ENCODE measurements at places on chromosomes 5 and 9.

DNA sequence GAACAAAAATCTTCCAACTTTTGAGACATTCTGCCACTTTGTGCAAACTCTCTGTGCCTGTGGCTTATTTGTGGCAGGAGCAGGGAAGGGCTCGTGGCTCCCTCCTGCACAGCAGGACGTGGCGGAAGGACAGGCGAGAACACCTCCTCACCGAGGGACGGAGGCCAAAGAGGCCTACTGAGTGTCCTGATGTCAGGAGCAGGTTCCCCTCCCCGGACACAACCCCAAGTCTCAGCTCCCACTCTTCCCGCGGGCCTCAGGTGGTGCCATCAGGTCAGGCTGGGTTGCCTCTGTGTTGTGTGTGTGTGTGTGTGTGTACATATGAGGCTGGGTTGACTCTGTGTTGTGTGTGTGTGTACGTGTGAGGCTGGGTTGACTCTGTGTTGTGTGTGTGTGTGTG is 136.8 kb upstream of the LPCAT1 start:
- no peak for DNase-seq

- DNase-seq, result no peak
Measured at GRCh38 chr5:117690612-117691011, 1116.0 kb upstream of the SEMA6A start.

GRCh38 chr9:121859646-121860045 is 208.2 kb downstream of the DAB2IP start:
- no peak for DNase-seq

- no peak for DNase-seq
Measured at GRCh38 chr9:15238646-15239045, 68.4 kb downstream of the TTC39B start.

- DNase-seq, result no peak
Measured at GRCh38 chr5:36417221-36417620, 115.5 kb upstream of the RANBP3L start.

GRCh38 chr9:131289301-131290035 is at the start of gene PLPP7:
Gene PLPP7, plus strand, starts transcription at chr9:131289723. Its CDS starts 275 bp downstream, at chr9:131289998.
- DNase-seq, result no peak

DNA sequence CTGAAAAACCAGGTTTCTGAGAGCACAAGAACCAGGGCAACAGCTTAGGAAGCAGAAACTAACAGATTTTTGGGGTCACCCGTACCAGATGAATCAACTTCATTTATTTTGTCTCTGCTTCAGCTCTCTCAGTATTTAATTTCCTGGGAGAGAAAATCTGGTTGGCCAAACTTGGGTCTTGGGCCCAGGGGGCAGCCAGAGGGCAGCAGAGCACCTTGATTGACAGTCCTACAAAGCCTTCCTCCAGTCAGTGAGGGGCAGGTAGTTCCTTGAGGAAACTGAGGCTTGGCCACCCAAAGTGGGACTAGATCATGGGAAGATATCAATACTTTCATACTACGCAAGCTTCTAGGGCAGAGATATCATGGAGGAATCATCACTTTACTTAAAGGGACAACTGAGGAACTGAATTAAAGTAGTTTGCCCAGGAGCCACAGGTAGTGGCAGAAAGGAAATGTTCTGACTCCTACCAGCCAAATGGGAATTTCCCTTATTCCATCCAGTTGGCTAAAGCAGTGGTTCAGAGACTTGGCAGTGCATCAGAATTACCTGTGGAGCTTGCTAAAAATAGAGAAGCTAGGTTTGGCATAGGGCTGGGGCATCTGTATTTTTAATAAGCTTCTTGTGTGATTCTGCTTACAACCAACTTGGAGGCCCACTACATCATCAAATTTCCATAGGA is 21.5 kb upstream of the ARHGAP26 start:
- no peak for DNase-seq

DNA sequence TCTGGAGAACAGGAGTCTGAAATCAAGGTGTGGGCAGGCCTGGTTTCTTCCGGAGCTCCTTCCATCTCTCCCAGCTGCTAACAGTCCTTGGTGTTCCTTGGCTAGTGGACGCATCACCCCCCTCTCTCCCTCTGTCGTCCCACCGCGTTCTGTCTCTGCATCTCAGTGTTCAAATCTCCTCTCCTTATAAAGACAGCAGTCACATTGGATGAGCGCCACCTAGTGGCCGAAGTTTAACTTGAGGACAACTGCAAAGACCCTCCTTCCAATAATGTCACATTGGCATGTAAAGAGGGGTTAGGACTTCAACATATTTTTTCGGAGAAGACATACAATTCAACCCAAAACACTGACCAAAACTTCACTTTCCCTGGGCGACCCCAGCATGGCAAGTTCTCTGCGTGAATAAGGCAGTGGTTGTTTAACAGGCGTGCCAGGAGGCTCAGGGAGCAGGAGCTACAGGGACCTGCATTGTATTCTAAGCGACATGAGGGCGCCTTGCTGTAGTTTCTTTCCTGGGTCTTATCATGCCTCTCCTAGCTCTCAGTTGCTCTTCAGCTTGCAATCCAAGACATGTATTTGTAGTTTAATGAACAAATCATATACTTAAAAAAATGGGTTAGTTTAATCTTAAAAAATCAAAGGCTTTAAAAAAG is 27.9 kb upstream of the BASP1 start:
- DNase-seq, result peak; percentile 35

DNA sequence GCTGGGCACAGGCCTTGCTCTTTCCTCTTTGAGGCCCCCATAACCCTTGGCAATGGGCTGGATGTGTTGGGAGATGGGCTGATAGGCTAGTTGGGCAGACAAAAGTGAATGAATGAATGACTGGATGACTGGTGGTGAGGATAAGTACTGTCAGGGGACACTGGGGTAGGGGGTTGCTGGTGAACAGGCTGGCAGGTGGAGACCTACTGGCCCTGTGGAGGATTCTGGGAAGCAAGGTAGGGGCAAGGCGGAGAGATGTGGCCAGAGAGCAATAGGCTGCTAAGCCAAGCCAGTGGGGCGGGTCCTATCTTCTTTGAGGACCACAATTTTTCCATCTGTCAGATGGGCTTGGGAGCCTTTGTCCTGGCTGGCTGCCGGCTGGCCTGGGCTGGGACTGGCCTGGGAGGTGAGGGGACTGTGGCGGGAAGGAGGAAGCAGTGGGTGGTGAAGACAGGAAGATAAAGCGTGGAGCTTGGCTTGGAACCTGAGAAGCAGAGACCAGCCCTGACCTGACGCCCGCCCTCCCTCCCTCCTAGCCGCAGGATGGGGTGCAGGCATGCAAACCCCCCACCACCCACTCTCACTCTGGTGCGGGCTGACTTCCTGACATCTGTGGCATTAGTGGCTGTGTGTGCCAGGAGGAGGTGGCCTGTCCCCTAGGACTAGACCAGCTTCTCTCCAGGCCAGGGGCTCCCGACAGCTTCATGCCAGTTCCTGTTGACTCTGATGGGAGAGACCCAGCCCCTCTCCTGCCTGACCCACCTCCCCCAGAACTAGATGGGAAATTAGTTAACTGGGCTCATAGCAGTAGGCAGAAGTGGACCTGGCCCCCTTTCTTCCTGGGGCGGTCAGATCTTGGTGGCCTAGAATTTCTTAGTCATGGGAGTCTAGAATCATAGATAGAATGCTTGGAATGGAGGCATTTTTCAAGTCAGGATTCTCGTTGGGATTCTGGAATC is 9.5 kb downstream of the CXXC5 start:
- no peak for DNase-seq

All from LNCaP clone FGC (cell line).